ENCODE measurements at places on chromosomes 1 and 21. TPM values are rescaled to one million over a fixed set of nuclear protein-coding genes. Genes with fewer than 3 reads are reported as not detected.

FCRL2 gene
- not detected for polyA plus RNA-seq

CHTOP gene
- polyA plus RNA-seq, result 79.2 TPM

ADGRB2 gene
- polyA plus RNA-seq, result 6.6 TPM

SCCPDH gene
- polyA plus RNA-seq, result 49.3 TPM

SHCBP1L gene
- polyA plus RNA-seq, result not detected

RIMS3 gene
- 1.5 TPM for polyA plus RNA-seq

OR2AK2 gene
- not detected for polyA plus RNA-seq

MEX3A gene
- 4.9 TPM for polyA plus RNA-seq

DNA sequence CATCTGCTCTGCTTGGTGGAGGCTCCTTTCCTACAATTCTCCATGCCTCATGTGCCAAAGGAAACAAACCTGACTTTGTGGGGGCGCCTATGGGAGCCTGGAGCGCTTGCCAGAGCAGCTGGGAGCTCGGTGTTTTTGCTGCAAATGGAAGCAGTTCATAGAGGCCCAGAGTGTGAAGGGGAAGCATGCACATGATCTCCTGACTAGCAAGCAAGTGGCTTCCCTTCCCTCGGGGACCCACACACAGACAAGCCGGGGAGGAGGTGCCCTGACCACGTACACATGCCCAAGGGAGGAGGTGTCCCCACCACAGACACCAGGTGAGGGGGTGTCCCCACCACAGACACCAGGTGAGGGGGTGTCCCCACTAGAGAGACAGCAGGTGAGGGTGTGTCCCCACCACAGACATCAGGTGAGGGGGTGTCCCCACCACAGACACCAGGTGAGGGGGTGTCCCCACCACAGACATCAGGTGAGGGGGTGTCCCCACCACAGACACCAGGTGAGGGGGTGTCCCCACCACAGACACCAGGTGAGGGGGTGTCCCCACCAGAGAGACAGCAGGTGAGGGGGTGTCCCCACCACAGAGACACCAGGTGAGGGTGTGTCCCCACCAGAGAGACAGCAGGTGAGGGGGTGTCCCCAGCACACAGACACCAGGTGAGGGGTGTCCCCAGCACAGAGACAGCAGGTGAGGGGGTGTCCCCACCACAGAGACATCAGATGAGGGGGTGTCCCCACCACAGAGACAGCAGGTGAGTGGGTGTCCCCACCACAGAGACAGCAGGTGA, 106.8 kb downstream of the CRYAA start:
- no peak for DNase-seq

DNA sequence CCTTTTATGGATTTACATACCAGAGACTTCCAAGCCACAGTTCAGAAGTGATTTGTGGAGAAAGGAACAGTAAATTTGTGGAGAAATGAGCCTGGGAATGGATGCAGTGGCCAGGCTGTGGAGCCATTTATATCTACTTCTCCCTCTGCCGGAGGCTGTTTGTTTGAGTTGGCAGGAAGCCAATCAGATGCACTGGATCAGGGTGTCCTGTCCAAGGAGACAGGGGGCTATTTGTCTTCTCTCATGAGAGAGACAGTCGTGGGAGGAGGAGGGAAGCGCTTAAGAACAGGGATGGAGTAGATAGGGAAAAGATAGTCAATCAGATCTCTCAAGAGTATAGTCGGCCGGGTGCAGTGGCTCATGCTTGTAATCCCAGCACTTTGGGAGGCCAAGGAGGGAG, 2.8 kb upstream of the HAPLN2 start:
- peak; percentile 58 for DNase-seq

DNA sequence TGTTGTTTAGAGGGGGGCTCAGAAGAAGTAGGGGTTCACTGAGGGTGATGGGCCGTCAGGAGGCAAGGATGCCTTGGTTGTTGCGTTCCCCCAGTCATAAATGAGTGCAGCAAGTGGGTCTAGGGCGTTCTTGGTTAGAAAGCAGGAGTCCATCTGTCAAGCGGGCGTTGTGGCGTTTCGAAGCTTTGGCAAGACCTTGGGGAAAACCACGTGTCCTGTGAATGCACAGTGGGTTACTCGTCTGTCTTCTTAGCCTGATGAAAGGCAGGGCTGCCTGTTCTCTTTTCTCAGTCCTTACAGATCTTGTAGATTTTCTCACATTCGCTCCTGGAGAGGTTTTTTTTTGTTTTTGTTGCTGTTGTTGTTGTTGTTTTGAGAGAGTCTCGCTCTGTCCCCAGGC, 6.3 kb upstream of the ZNF496 start:
- DNase-seq, result no peak

DNA sequence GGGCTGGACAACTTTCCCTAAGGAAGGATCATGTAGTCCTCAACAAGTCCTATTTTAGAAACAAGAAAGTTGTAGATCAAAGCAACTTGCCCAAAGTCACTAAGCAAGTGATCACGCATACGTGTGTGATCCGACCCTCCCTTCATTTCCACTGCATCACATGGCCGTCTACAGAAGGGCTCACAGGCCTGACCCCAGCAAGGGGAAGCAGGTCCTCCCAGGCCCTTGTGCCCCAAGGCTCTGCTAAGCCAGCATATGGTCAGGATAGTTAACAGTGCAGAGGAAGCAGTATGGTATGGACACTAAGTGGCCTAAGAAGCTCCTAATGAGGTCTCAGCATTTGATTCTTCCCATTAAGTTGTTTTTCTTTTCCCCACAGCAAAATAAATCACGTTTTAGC, 24.8 kb downstream of the TFAP2E start:
- no peak for DNase-seq

- no peak for DNase-seq
Observed at GRCh38 chr1:184425449-184426277, 38.8 kb downstream of the C1orf21 start.

DNA sequence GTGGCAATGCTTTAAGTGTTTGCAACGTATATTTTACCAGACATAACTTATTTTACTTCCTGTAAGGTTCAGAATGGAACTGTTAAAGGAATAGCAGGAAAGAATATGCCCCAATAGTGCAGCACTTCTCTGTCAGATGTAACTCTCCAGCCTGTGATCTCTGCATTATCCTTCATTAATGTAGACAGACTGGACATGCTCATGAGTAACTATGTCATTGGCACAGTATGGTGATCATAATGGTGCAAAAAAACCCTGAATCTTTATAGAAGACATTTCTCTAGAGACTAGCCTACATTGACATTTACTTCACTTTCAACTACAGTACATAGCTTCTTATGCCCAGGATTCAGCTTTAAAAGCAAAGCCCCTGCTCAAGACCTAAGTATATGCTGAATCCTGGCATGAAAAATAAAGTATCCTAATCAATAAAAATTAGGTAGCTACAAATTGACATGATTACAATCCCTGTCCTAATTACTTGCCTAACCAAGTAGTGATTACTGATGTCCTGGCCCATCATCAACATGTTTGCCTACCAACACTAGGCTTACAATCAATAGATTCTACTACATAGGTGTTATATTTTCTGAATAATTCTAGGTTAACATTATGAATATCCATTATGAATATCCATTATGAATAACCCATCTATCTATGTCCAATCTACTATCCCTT, 13.9 kb downstream of the COX20 start:
- no peak for DNase-seq

GRCh38 chr1:218303176-218303879, 18.2 kb downstream of the RRP15 start:
- no peak for DNase-seq

- DNase-seq, result no peak
Observed at GRCh38 chr1:150554086-150554452, 4.9 kb downstream of the ADAMTSL4 start.

GRCh38 chr1:81801651-81802456, 1.1 kb downstream of the ADGRL2 start:
- no peak for DNase-seq

DNA sequence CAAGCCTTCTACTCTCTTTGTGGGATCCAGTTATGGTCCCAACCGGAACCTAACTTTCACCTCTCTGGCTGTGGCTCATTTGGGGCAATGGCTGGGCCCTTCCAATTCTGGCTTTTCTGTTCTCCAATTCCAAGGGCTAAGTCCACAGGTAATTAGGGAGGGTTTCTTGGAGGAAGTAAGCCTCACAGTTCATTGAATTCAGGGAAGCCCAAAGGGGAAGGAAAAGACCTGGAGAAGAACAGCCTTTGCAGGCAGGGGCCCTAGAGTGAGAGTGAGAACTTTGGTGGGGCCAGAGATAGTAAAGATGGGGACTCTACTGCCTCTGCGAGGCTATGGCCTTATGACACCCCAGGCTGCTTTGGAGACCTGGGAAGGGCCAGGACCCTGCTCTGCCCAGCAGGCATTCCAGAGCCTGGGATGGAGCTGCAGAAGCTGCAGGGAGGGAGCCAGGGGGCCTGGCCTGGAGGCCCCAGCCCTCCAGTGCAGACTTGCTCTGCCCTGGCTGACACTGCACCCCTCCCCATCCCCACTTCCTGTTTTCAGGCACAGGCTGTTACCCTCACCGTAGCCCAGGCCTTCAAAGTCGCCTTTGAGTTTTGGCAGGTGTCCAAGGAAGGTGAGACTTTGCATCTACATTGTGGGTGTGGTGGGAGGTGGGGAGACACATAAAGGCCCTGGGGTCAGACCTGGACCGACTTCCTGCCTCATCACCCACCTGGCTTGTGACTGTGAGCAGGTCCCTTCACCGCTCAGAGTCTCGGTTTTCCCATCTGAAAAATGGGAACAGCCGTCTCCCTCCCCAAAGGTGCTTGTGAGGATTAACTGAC, 18.9 kb downstream of the LDLRAP1 start:
- no peak for DNase-seq

DNA sequence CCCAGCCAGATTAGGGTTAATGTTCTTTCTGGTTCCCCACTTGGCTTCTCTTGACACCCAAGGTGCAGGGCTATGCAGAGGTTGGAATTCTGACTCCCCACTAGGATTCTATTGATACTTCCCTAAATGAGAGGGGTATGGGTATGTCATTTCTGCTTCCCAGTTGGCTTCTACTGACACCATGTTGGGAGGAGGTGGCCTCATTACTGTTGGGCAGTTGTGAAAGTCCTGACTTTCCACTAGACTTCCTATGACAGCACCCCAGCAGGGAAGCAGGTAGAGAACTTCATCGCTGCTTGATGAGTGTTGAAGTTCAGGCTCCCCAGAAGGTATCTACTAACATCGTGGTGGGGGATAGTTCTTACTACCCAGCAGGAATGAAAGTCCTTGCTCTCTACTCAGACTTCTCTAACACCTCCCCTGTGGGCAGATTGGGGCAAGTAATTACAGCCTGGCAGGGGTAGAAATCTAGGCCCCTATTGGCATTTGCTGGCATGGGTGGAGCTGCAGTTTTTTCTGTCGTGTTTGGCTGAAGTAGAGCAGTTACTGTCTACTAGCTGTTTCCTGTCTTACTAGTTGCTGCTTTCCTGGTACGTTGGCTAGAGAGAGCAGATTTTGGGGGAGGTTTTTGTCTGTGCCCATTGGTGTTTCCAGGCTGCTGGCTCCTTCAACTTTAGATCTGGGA, 41.5 kb downstream of the ZYG11B start:
- no peak for DNase-seq

GRCh38 chr1:115839029-115839678, 1.8 kb downstream of the NHLH2 start:
- no peak for DNase-seq

GRCh38 chr1:173960625-173961024, 43.5 kb upstream of the SERPINC1 start:
- DNase-seq, result no peak

GRCh38 chr1:52423771-52424170, 19.4 kb downstream of the PRPF38A start:
- DNase-seq, result no peak

DNA sequence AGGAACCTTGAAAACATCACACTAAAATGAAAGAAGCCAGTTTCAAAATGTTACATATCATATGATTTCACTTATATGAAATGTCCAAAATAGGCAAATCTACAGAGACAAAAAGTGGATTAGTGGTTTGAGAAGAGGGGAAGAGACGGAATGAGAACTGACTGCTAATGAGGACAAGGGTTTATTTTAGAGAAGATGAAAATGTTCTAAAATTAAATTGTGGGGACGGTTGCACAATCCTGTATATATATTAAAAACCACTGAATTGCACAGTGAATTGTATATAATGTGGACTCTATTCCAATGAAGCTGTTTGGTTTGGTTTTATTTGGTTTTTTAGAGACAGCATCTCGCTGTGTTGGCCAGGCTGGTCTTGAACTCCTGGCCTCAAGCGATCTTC, 35.6 kb downstream of the PRPF38A start:
- no peak for DNase-seq

GRCh38 chr1:234315091-234315541, 58.1 kb upstream of the COA6 start:
- no peak for DNase-seq

DNA sequence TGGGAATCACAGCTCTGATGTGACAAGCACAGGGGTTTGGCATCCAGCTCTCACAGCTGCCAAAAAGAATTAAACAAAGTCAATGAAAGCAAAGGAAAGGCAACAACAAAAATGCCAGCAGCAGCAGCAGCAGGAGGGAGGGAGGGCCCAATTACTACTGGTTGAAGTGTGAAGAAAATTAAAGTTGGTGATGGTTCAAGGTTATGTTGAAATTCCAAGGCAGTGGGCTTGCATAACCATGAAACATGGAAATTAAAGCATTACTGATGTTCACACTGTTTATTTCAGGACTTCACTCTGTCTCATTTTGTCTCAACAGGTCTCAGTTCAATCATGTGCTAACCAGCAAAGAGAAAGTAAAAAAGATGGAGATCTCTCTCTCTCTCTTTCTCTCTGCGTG, 220.3 kb upstream of the LYPLAL1 start:
- no peak for DNase-seq

DNA sequence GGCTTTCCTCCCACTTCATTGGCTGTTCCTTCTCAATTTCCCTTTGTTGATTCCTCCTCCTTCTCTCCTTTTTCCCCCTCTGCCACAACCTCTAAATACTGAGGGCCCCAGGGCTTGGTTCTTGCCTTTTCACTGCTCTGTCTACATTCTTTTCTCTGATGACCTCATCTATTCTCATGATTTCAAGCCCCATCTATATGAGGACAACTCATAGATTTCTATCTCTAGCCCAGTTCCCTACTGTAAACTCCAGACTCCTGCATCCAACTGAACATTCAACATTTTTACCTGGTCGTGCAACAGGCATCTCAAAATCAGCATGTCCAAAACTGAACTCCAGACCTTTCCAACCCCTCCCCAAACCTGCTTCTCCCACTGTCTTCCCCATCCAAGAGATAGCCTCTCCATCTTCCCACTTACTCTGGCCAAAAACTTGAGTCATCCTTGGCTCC, 11.5 kb upstream of the SLC9A1 start:
- DNase-seq, result no peak

DNA sequence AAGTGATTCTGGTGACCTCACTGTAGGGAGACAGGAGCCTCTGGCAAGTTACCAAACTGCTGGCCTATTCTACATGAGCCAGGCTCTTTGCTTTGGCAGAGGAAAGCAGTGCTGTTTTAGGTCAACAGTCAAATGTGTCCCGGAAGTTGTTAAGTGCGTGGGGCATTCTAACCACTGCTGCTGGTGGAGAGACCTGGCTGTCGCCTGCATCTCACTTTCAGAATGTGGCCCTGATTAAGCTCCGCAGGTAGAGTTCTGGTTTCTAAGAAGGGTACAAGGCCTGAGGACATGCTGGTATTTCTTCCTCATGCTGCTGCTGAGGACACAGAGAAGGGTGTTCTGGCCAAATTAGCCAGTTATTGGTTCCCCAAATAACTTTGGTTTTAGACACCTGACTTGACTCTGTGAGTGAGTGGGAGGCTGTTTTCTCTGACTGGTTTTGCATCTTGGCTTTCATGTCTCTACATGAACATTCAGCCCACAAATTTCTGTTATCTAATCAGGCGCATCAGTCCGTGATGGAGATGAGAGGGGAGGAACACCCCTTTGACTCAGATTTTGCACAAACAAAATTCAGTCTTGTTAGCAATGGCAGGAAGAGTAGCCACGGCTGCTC, 120.8 kb downstream of the LMO4 start:
- DNase-seq, result no peak

All from A549 (cell line).